ENCODE measurements at places on chromosomes 3 and 15. TPM values are rescaled to one million over a fixed set of nuclear protein-coding genes. Genes with fewer than 3 reads are reported as not detected.

Gene ALPK3
- 0.35 TPM for total RNA-seq

Gene CCDC66
- 40.8 TPM for total RNA-seq

Gene CMTM8
- 4.4 TPM for total RNA-seq

Gene ZIC4
- total RNA-seq: not detected

Gene DNASE1L3
- total RNA-seq: not detected

All from activated CD8-positive, alpha-beta memory T cell treated with anti-CD3 and anti-CD28 coated beads, Interleukin-2, amount 10 ng/mL, durations not matched to agents 7 days and 5 days (primary cell).